ENCODE measurements at places on chromosomes 13 and 19.

DNA sequence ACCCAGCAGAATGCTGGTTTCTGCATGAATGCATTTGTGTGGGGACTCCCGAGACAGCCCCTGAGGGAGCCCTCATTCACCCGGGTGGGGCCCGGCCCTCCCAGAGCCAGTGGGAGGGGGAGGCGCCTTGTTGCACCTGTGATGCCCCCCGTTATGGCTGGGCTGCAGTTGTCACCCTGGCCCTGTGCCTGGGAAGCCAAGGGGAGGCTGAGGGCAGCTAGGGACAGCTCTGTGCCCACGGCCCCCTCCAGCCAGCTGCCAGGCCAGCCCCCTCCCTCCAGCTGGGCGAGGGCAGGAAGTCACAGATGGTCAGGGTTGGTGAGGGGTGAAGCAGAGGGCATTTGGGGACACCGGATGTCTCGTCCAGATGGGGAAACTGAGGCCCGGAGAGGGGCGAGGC, 26.1 kb downstream of the NFIC start:
- DNase-seq = no peak

- DNase-seq = no peak
These were observed 213.4 kb downstream of the TSHZ3 start for GRCh38 chr19:31135841-31136240.

DNA sequence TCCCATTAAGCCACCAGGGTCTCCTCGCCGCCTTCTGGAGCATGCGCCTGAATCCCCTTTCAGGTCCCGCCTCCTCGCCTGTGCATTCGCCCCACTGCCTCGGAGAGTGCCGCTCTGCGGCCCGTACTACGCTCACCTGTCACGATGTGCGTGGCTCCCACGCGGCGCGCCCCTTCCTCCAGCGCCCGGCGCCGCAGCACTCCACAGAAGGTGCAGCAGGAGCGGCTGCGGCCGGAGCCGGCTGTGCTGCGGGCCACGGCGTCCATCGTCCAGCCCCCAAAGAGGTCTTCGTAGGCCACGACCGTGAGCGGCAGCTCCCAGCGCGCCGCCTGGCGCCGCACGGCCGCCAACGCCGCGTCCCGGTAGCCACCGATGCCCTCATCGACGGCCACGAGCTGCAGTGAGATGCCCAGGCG, 4.3 kb downstream of the CTU1 start:
- DNase-seq = no peak

DNA sequence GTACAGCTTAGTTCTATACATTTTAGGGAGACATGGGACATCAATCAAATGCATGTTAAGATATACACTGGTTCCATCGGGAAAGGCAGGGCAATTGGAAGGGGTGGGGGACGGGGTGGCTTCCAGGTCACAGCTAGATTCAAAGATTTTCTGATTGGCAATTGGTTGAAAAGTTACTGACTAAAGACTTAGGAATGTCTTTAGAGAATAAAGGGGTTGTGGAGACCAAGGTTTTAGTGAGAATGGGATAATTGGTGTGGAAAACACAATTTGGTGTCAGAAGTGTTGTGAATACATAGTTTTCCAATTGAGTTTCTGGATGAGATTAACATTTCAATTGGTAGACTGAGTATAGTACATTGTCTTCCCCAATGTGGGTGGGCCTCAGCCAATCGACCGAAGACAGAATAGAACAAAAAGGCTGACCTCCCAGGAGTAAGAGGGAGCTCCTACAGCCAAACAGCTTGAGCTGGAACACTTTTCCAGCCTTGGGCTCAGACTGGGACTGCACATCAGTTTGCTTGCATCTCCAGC, 988 bp upstream of the CCDC169 start:
- no peak for DNase-seq

DNA sequence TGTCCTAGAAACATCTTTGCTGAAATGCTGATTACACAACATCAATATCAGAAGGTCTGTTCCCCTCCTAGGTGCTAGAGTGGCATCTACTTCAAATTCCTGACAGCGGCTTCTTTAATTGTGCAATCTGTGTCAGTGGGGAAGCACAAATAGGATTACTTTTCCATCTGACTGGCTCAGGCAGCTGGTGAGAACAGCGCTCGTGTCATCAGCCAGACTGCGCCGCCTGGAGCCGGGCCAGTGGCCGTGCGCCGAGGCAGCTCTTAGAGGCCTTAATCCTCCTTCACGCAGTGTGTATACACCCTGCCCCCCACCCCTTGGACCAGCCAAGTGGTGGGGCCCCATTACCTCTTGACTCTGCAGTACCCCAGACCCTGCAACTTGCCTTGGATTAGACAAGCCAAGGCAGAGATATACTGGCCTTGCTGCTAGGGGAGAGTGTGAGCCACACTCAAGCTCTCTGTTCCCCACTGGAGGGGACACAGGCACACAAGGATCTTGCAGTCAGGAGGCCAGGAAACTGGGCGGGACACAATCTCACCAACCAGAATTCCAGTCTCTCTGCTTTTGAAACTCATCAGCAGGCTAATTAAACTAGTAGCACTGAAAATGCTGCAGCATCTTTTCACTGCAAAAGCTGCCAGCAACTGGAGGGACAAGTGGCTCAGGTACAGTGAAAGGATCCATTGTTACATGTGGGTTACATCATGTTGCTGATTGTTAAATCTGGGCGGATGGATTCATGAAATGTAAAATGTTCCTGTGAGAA, 48.9 kb upstream of the EPHX3 start:
- no peak for DNase-seq

GRCh38 chr19:48934837-48935236, 1.3 kb downstream of the DHDH start:
- no peak for DNase-seq

DNA sequence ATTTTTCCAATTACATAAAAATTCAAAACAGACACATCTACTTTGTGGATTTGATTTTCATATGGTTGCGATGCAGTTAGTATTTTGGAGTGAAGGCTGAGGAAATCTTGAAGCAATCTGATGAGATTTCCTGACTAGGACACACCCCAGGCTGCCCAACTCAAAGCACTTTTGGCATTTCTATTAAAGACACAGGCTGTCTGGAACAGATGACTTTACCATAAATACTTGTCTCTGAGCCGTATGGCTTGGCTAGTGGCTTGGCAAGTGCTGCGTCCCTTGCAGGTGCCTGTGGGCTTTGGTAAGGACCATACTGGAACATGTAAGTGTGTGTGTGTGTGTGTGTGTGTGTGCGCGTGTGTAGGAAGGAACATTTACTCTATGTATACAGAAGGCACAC, 218.8 kb downstream of the FGF9 start:
- DNase-seq = no peak

DNA sequence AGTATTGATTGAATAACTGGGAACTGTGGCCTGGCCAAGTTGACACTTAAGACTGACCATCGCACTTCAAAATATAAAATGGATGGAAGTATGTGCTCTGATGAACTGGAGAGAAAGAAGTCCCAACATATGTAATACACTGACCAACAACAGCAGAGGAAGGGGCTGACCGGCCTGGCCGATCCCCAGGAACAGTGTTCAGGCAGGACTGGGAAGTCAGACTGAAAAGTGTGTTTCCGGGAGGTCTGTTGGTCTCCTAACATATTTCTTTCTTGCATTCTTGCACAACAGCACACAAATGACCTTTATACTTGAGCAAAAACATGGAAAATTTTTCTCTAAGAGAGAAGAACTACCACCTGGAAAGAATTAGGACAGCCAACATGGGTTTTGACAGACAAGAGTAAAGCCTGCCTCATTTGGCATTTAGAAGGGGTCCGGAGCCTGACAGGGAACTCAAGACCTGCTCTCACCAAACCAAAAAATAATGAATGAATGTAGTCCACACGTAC, 297.8 kb downstream of the OXGR1 start:
- DNase-seq = no peak

DNA sequence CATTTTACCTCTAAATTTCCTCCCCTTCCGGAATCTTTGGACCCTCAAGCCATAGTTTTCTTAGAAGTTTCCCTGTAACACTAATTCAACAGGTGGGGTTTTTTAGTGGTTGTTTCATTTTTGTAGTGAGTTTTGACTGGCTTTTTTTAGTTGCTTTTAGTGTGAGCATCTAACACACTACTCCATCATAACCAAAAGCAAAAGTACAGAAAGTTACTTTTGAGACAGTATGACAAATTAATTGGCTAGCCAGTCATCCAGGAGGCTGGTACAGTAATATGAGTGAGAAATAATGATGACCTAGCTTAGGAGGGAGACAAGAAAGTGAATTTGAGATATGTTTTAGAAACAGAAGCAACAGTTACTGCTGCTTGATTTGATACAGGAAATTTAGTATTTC, 71.5 kb downstream of the DNAJC15 start:
- no peak for DNase-seq

GRCh38 chr19:45473367-45473681, 5.5 kb downstream of the FOSB start:
- no peak for DNase-seq

DNA sequence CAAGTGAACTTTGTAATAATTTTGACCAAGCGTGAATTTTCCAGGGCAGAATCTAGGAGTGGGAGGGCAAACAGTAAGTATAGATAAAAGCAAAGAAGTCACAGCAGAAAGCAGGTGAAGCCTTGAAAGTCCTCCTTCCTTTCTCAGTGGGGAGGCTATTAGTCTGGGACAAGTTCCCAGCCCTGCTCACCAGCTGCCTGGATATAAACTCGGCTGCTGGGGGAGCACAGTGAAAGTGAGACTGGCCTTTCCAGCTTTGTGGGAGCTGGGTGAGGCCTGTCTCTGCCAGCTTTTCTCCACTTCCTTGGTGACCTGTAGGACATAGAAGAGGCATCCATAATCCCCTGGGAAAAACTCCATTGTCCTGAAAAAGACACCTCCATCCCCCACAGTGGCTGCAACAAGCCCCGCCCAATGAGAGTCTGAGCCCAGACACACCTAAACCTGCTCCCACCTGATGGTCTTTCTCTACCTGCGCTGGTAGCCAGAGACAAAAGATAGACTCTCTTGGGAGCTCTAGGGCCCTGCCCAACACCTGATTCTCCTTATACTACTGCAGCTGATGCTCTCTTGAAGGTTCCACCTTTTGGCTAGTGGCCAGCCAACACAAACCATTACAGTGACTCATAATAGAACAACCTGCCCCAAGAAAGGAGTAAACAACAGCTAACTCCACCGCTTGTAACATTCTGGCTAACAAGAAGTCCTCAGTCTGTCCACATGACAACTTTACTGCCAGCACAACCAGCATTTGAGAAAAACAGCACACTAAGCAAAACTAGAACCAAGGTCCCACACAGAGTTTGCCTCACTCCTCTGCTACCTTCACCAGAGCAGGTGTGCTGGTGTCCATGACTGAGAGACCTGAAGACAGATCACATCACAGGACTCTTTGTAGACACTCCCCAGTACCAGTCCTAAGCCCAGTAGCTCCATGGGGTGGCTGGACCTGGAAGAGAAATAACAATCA, 252.2 kb upstream of the SLITRK6 start:
- no peak for DNase-seq

DNA sequence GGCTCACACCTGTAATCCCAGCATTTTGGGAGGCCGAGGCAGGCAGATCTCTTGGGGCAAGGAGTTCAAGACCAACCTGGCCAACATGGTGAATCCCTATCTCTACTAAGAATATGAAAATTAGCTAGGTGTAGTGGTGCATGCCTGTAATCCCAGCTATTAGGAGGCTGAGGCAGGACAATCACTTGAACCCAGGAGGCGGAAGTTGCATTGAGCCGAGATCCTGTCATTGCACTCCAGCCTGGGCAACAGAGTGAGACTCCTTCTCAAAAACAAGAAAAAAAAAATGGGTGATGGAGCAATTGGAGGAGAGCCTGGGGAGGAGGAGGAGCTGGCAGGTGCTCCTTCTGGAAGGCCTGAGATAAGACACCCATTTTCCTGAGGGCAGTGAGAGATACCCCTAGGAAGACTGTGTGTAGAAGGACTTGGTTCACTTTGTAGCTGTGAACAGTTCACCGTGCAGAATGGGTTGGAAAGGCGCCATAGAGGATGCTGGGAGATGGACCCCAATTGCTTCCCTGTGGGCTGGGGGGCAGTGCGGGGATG, 8.7 kb upstream of the CARM1 start:
- no peak for DNase-seq

GRCh38 chr19:42140125-42140754, 8.0 kb upstream of the POU2F2 start:
- DNase-seq = peak; percentile 35

Measured in COLO829 (cell line).